CD4-positive, CD25-positive, alpha-beta regulatory T cell (primary cell): ENCODE measurements at places on chromosomes 2 and 18.
A peak's percentile ranks its signal among the peaks of the same experiment; 100 is the strongest.

GRCh38 chr2:25363733-25364132 lies 22.0 kb upstream of the DNMT3A start:
- no peaks in the 10 kb centered on the region for H3K36me3 ChIP-seq
- H3K4me3 ChIP-seq: peak overlapping the region; percentile 18
- peak overlapping the region; percentile 23 for H3K27ac ChIP-seq

DNA sequence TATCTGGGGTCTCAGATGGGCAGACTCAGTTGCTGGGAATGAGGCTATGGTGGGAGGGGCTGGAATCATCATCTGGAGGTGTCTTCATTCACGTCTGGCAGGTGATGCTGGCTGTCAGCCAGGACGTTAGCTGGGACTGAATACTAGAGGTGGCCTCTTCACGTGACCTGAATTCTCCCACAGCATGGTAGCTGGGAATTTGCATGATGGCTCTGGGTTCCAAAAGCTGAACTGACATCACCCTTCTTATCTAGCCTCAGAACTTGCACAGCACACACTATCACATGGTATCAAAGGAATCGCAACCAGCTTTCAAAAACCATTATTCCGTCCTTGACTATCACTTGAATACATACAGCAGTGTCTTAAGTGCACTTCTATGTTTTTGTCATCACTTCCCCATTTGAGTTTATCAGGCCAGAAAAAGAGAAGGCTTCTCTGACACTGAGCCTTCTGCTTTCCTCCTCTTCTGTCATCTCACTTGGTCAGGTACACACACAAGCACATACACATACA lies 53.0 kb upstream of the LRP2 start:
- H3K36me3 ChIP-seq: no peaks in the 10 kb centered on the region
- no peak for DNase-seq
- H3K27me3 ChIP-seq: no peaks in the 10 kb centered on the region
- H3K4me1 ChIP-seq: no peaks in the 10 kb centered on the region
- no peak overlapping the region for H3K4me3 ChIP-seq

GRCh38 chr2:129467012-129467779 lies 512.3 kb upstream of the RAB6C start:
- no peaks in the 10 kb centered on the region for H3K4me1 ChIP-seq
- no peak overlapping the region for H3K27ac ChIP-seq
- H3K4me3 ChIP-seq: no peak overlapping the region
- H3K27me3 ChIP-seq: no peaks in the 10 kb centered on the region

- no peaks in the 10 kb centered on the region for H3K27me3 ChIP-seq
- no peaks in the 10 kb centered on the region for H3K36me3 ChIP-seq
- no peak for DNase-seq
- H3K4me3 ChIP-seq: no peak overlapping the region
- no peaks in the 10 kb centered on the region for H3K4me1 ChIP-seq
These were observed 279.8 kb downstream of the RBM43 start for GRCh38 chr2:150981826-150982225.

DNA sequence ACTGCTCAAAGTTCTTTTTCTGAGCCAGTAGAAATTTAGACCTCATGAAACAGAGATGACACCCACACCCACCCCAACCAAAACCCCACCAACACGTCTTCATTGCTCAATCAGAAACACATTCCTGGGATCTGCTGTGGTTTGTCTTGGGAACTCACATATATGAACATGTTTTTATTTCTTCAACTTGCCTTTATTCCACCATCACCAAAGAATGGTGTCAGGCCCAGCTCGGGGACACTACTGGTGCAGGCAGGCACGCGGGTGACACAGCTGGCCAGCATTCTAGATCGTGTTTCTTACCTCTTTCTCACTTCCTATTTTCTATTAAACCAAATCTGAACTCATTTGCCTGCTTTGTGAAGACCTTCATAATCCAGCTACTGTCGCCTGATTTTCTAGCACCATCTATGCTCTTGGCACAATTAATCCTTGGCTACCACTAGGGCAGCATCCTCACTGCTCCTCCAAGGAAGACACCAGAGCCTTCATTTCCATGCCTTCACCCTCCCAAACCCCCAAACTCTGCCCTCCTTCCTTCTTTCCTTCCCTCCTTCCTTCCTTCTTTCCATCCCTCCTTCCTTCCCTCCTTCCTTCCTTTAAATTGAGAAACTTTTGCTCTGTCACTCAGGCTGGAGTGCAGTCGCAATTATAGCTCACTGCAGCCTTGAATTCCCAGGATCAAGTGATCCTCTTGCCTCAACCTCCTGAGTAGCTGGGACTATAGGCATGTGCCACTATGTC lies 157.1 kb downstream of the BCL2 start:
- H3K27ac ChIP-seq: peak overlapping the region; percentile 100
- peak overlapping the region; percentile 86 for H3K4me3 ChIP-seq
- H3K36me3 ChIP-seq: peaks cover 8% of the 10 kb centered on the region
- H3K4me1 ChIP-seq: peaks cover 71% of the 10 kb centered on the region
- DNase-seq: peak; percentile 71
- H3K27me3 ChIP-seq: no peaks in the 10 kb centered on the region

GRCh38 chr18:62832282-62832681 lies 116.9 kb downstream of the PHLPP1 start:
- H3K27me3 ChIP-seq: no peaks in the 10 kb centered on the region
- no peak overlapping the region for H3K4me3 ChIP-seq
- no peaks in the 10 kb centered on the region for H3K4me1 ChIP-seq
- no peaks in the 10 kb centered on the region for H3K36me3 ChIP-seq
- DNase-seq: no peak
- no peak overlapping the region for H3K27ac ChIP-seq

DNA sequence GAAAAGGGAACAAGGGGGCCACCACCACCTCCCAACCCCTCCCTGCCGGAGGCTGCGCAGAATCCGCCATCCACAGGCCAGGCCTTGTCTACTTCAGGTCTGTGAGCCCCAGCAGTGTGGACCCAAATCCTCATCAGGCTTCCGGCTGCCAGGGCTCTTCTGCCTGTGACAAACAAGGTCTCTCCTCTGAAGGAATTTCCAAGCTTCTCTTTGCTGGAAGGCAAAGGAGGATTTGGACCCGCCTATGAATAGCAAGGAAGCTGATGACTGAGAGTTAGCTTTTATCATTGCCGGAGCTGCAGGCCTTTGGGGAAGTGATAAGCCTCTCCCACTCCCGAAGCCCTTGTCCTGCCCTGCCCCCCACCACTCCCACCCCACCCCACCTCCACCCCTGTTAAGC lies 93.7 kb upstream of the SH3BP4 start:
- no peaks in the 10 kb centered on the region for H3K27me3 ChIP-seq
- DNase-seq: no peak
- H3K27ac ChIP-seq: no peak overlapping the region

DNA sequence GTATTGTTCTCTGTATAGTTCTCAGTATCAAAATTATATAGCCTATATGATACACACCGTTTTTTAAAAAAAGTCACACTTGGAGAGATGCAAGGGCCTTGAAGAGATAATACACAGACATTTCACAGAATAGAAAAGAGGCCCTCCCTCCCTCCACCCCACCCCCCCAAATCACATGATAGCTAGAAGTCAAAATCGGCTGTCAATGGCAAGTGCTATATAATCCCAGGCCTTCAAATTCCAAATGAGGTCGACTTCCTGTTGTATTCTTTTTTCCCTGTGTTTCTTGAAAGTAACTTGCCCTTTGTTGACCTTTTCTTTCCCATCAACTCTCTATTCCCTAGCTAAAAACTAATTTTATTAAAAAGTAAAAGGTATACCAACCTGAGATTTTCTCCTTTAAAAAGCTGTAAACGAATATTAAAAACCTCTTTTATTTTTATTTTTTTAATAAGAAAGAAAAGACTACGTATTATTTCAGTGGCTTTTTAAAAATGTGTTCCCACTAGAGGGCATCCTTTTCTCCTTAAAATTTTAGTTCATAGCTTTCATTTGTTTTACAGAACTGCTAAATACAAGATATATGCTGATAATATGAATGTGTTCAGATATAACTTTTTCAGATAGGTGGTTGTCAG lies 46.6 kb downstream of the KCMF1 start:
- H3K27me3 ChIP-seq: no peaks in the 10 kb centered on the region
- peaks cover 23% of the 10 kb centered on the region for H3K4me1 ChIP-seq
- peak overlapping the region; percentile 59 for H3K4me3 ChIP-seq
- H3K27ac ChIP-seq: peak overlapping the region; percentile 55
- peak; percentile 53 for DNase-seq

DNA sequence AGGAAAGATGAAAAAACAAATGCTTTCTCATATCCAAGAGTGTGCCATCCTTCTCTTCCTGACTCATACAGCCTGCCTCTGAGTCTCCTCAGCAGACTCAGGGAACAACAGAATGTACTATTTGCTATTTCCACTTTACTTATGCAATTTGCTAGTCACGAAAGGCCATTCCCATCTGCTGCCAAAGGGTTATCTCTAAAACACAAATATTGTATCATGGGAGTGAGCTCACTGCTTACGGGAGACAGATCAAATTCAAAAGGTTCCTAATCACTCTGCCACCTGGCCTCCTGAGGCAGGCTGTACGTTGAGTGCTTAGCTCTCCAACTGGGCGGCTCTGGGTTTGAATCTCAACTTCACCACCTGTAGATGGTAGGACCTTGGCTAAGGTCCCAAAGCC lies 92.0 kb downstream of the GAREM1 start:
- H3K4me1 ChIP-seq: no peaks in the 10 kb centered on the region
- H3K27ac ChIP-seq: no peak overlapping the region
- H3K27me3 ChIP-seq: no peaks in the 10 kb centered on the region
- H3K36me3 ChIP-seq: no peaks in the 10 kb centered on the region
- no peak for DNase-seq

- no peaks in the 10 kb centered on the region for H3K27me3 ChIP-seq
- H3K4me1 ChIP-seq: no peaks in the 10 kb centered on the region
- H3K27ac ChIP-seq: no peak overlapping the region
- DNase-seq: no peak
- H3K36me3 ChIP-seq: no peaks in the 10 kb centered on the region
These were observed 494.8 kb downstream of the RIT2 start for GRCh38 chr18:42620657-42621056.

DNA sequence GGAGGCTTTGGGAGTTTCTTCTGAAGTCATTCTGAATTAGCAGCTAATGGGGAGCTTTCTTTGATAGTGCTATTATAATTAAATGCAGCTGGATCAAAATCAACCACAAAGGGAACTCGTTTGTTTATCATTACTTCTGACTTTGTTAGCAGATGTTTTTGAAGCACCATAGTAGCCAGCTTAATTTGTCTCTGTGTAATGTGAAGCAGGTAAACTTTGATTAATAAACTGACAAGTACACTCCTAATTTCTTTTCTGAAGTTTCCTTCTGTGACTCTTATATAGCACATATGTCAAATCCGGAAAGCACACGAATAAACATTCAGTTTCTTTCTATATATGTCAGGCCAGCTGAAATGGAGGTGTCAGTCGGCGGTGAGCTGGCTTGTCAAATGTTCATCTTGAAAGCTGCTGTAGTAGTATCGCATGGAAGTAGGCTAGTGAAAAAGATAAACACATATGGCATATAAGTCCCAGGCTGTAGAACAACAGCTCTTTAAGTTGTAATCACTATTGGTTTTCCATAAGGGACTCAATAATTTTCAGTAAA lies 451.9 kb upstream of the ZEB2 start:
- H3K27ac ChIP-seq: no peak overlapping the region
- no peaks in the 10 kb centered on the region for H3K4me1 ChIP-seq
- no peaks in the 10 kb centered on the region for H3K27me3 ChIP-seq
- no peaks in the 10 kb centered on the region for H3K36me3 ChIP-seq

GRCh38 chr2:233358335-233358734 lies 4.0 kb downstream of the DGKD start:
- H3K27ac ChIP-seq: no peak overlapping the region
- peaks cover 39% of the 10 kb centered on the region for H3K4me1 ChIP-seq
- no peaks in the 10 kb centered on the region for H3K27me3 ChIP-seq
- H3K4me3 ChIP-seq: no peak overlapping the region

DNA sequence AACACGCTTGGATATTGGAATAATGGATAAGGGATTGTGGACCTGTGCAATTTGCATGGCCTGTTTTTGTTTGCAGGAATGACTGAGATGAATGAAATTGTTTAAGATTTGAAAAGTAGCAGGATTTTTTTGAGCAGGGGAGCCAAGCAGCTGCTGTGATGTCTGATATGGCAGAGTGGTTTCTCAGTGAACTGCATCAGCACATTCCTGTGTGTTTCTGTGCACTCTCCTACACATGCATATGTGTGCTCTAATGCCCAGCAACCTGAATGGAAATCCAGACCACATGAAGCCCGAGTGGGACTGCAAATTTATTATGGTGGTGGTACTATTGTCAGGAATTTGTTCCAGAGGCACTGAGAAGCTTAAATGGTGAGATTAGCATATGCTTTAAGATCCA lies 161.7 kb downstream of the PARD3B start:
- H3K36me3 ChIP-seq: no peaks in the 10 kb centered on the region
- no peaks in the 10 kb centered on the region for H3K27me3 ChIP-seq
- no peak overlapping the region for H3K27ac ChIP-seq
- no peaks in the 10 kb centered on the region for H3K4me1 ChIP-seq

- no peaks in the 10 kb centered on the region for H3K4me1 ChIP-seq
- no peak overlapping the region for H3K4me3 ChIP-seq
- no peak for DNase-seq
- H3K36me3 ChIP-seq: no peaks in the 10 kb centered on the region
These were observed 206.1 kb downstream of the ZNF407 start for GRCh38 chr18:74803769-74804168.

DNA sequence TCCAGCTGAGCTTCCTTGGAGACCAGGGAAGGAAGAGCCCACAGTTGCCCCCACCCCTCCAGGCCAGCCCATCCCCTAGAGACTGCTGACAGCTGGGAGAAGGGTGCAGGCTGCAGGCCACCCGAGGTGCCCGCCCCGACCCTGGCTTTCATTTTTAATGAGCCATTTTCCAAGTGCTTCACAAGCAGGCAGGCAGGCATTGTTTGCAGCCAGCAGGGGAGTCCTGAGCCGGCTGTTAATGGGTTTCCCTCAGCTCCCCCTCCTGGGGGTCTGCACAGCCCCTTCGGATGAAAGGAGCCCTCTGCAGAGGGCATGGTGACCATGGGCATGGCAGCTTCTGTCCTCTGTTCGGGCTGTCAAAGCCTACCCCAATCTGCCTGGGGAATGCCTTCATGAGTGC lies 94.5 kb downstream of the ZBTB7C start:
- no peaks in the 10 kb centered on the region for H3K27me3 ChIP-seq
- no peak overlapping the region for H3K27ac ChIP-seq
- H3K36me3 ChIP-seq: no peaks in the 10 kb centered on the region
- DNase-seq: no peak
- H3K4me3 ChIP-seq: no peak overlapping the region

GRCh38 chr2:4930704-4931103 lies 761.5 kb upstream of the SOX11 start:
- H3K4me1 ChIP-seq: no peaks in the 10 kb centered on the region
- H3K27ac ChIP-seq: no peak overlapping the region
- no peaks in the 10 kb centered on the region for H3K27me3 ChIP-seq
- DNase-seq: no peak

DNA sequence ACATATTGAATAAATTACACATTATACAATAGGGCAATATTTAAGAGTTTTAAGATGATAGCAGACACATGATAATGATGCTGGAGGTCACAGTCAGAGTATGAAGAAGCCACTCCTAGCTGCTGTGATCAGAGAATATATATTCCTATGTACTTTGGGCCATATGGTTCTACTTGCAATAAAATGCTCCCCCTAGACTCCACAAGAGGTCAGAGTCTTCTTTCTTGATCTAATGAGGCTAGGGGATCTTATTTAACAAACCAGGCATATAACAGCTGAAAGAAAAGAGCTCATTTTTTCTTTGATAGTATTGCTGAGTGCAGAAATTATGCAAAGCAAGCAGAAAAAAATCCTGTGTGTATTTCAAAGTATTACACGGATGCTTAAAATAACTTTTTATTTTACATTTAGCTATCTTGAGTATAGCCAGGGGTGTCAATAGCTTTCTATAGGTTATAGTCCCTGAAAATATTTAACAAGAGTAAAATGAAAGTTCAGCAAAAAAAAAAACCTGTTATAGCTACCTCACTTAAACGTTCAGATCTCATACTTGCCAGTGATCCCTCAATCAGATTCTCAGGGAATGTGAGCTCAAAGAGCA lies 748.7 kb upstream of the CHAC2 start:
- no peak for DNase-seq
- H3K4me1 ChIP-seq: no peaks in the 10 kb centered on the region
- H3K27me3 ChIP-seq: no peaks in the 10 kb centered on the region
- H3K27ac ChIP-seq: no peak overlapping the region
